RWPE1 (cell line): ENCODE measurements at places on chromosomes 7 and 10.

- no peak for DNase-seq
These were observed 1.4 kb upstream of the NEUROG3 start for GRCh38 chr10:69574571-69574978.

DNA sequence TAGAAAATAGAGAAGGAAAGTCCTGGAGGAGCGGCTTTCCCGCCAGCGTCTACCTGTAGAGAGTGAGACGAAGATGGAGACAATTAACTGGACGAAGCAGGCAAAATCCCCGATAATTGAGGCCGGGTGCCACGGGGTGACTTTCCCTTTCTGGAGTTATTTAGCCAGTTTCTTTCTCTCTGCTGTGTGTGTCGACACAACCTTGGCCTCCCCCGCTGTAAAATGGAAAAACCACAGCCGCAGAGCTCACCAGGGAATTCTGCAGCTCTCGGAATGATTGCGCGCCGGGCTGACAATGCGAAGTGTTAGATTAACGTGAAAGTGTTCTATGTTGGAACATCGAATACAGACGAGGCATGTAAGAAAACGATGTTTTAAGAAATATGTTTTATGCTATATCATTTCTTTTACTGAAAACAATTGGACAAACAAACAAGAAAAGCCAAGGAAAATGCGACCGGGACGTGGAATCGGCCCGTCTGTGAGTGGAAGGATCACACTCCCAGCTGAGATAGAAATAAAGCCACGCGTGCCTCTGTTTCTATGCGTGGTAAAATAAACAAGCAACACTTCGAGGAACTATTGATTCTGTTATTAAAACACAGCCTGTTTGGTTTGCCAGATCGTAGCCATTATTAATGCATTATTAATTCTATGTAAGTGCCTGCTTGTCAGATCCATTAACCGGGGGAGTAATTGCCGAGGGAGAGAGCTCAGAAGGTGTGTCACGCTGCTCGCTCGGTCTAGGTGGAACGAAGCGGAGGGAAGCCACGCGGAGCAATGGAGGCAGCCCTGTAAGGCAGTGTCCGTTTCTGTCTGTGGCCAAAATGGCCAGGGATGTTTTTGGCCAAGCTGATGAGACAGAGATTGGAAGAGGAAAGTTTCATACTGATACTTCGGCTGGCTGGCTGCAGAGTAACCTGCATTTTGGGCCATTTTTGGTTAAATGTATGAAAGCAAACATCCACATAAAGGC lies 129.4 kb downstream of the DNAJB6 start:
- DNase-seq, result no peak

- no peak for DNase-seq
These were observed 3.1 kb upstream of the HOXA10 start for GRCh38 chr7:27176962-27177794.

GRCh38 chr10:22415072-22415471 lies 69.8 kb downstream of the SPAG6 start:
- DNase-seq, result no peak

GRCh38 chr7:127903892-127904669 lies 127.2 kb downstream of the LRRC4 start:
- DNase-seq, result no peak

- no peak for DNase-seq
These were observed 153.1 kb downstream of the SLIT1 start for GRCh38 chr10:97032624-97033023.

DNA sequence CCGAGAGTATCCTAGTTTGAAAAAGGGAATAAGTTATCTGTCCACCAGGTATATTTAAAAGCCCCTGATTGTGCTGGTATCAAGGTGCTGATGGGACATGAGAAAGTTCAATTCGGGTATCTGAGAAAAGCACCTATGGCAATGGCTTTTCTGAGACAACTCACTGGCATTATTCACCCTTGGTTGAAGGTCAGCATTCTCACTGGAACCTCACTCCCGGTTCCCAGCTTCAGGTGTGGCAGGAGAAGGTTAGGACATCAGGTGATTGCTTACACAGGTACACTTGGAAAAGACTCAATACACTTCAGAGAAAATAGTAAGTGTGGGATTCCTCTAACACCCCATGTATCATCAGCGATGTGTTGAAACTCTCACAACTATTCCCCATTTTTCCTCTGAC lies 643.1 kb downstream of the INHBA start:
- no peak for DNase-seq

DNA sequence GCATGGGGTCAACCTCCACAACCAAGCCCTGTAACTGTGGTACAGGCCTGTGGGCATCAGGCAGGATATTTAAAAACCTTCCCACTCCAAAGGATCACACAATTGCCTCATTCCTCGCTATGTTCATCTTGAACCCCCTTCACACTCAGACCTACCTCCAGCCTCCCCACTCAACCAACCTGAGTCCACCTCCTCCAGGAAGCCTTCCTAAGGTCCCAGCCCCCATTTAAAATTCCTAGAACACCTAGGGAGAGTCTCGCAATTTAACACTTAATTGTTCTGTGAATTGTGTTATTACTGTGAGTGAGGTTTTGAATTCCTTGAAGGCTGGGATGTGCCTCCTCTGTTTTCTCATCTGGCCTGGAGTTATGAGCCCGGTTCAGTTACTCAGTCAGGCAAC lies 93.1 kb upstream of the SMNDC1 start:
- no peak for DNase-seq

- no peak for DNase-seq
These were observed 152.9 kb downstream of the ARID5B start for GRCh38 chr10:62054408-62054807.

- no peak for DNase-seq
These were observed 20.8 kb downstream of the SFTPD start for GRCh38 chr10:79928028-79928583.

DNA sequence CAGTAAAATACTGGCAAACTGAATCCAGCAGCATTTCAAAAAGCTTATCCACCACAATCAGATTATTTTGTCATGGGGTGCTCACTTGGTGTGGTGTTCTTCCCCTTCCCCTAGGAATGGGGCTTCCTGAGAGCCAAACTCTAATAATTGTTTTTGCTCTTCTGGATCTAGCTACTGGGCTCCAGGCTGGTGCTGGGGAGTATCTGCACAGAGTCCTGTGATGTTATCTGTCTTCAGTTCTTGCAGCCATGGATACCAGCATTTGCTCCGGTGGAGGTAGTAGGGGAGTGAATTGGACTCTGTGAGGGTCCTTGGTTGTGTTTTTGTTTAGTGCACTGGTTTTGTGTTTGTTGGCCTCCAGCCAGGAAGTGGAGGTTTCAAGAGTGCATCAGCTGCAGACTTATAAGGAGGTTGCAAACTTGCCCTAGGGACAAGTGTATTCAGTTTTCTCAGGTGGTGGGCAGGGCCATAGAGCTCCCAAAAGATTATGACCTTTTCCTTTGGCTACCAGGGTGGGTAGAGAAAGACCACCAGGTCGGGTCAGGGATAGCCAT lies 308.5 kb upstream of the MAGI2 start:
- no peak for DNase-seq

DNA sequence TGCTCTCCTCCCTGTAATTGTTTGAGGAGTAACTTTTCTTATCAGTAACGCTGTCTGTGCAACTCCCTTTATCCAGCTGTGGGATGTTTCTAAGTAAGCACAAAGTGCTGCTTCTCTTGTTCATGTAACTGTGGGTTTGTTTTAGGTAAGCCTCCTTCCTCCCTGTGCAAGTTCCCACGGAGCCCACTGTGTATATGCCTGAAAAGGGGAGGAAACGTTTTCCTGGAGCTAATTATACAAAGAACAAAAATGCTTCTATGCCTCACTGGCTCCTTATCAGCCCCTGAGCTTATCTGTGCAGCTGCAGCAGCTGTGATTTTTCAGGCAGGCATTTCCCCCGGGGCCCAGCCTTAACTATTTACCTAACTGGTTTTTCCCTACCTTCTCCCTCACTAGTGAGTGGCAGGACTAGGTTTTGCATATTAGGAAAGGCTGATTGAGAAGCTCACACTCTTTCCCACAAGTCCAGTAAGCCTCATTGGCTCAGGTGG lies 593.4 kb upstream of the GHITM start:
- no peak for DNase-seq

DNA sequence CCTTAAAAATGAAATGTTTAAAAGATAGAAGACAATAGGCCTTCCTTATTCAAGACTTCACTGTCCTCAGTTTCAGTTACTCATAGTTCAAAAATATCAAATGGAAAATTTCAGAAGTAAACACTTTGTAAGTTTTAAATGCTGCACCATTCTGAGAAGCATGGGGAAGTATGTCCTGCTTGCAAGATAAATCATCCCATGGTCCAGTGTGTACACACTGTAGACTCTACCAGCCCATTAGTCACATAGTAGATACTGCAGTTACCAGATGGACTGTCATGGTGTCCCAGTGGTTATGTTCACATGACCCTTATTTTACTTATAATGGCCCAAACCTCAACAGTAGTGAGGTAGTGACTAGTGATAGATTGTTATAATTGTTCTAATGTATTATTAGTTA lies 69.5 kb downstream of the PTPN12 start:
- DNase-seq, result no peak

- DNase-seq, result peak; percentile 17
These were observed 159.3 kb downstream of the ETV1 start for GRCh38 chr7:13829914-13830900.

- DNase-seq, result no peak
These were observed 16.2 kb downstream of the RBP3 start for GRCh38 chr10:47364366-47364765.
